ENCODE measurements at places on chromosomes 2 and 18. TPM values are rescaled to one million over a fixed set of nuclear protein-coding genes. Genes with fewer than 3 reads are reported as not detected.

DYNC2LI1 gene
- total RNA-seq = 26.2 TPM

LRP2 gene
- 13.6 TPM for total RNA-seq

- no peak for DNase-seq
Measured at GRCh38 chr2:1567556-1568344, 154.5 kb downstream of the TPO start.

DNA sequence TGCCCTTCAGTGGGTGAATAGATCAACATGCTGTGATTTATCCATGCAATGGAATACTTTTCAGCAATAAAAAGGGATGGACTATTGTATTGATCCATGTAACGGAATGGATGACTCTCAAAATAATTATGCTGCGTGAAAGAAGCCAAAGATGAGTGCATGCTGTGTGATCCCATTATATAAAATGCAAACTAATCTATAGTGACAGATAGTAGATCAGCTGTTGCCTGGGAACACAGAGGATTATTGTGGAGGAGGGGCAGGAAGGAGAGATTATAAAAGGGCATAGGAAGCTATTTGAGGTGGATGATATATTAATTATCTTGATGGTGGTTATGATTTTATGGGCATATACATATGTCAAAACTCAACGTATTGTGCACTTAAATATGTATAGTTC lies 55.5 kb upstream of the ADAM23 start:
- DNase-seq = no peak

DNA sequence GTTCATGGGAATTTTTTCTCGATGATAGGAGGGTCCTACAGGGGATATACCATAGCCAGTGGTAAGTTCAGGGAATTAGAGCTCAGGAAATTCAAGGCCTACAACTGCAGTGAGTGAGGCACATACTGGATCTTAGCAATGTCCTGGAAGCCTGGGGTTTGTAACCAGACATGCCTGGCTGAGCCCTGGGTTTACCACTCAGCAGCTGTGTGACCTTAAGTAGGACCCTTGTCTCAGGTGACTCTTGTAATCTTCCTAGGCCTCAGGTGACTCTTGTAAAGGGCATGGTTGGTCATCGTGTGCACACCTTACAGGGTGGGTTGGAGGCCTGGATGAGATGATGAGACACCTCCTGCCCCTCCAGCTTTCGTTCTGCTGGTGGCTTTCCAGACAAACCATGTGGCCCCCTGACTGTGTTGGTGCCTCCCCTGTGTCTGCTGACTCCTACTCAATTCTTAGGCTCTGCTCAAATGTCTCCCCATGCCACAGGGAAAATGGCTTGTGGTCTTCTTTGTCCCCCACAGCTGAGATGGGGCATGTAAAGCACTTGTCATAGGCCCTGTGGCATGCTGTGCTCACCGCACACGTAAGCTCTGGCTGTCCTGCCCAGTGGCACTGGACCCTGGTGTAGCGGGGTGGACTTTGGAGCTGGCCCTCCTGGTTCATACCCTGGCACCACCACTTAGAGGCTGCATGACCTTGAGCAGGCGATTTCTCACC lies 94.1 kb downstream of the FHOD3 start:
- DNase-seq = no peak

DNA sequence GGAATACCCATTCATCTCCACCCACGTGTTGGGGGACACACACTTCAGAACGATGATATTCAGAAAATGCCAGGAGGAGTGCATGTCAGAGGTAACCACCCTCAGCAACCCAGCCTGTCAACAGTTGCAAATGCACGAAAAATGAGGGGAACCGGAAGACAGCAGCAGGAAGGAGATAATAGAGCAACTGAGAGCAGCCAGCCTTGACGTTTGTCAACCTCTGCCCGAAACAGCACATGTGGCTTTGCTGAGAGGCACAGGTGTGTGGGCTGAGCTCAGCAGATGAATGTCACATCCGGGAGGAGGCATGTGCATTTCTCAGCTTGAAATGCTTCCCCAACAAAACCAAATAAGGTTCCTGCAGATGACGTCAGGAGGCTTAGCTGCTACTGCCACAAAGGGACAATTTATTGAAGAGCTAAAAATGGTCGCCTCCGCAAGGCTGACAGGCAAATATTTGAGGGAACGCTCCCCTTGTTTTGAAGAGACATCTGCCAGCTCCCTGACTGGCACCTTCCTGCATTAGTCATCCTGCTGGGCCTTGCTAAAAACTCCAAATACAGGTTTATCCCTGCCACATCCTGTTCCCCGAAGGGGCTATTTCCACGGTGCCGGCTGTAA lies 419.0 kb downstream of the NBAS start:
- DNase-seq = no peak

DNA sequence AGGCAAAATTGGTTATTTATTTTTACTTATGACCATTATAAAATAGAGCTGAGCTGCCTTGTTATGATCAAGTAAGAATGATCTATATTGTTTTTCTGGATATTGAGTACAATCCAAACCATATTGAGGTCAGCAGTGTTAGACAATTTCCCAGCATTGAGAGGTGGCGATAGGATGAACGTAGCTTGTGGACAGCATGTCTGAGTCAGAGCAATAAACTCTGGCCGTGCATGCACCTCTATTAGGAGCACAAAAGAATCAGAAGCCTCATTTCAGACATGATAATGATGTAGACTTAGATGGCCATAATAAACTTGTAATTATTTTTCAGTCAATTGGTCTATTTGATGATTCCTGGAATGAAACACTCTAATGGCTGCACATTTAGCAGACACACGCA lies 491.6 kb downstream of the RIT2 start:
- DNase-seq = no peak

- DNase-seq = no peak
Measured at GRCh38 chr2:42965910-42966309, 173.5 kb upstream of the HAAO start.

All from mucosa of gallbladder (tissue), 1 donor.